T follicular helper cell (primary cell): ENCODE measurements at places on chromosomes 3 and 15.

- DNase-seq, result no peak
These were observed 14.2 kb downstream of the SEMA3F start for GRCh38 chr3:50169232-50169832.

DNA sequence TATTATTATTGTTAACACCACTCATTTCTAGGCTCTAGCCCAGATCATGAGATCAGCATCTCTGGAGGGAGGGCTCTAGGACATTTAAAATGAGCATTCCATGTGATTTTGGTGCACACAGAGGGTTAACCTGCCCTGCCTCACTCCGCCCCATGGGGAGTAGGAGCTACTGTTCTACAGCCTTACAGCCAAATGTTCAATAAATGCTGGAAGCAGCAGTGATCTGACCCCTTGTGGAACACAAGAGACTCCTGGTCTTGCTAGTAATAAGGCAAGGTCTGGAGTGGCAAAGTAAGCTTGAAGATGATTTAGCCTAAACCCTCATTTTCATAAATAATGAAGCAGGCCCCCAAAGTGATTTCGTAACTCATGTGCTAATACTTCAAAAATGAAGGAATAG lies 166.4 kb upstream of the EOMES start:
- no peak for DNase-seq

DNA sequence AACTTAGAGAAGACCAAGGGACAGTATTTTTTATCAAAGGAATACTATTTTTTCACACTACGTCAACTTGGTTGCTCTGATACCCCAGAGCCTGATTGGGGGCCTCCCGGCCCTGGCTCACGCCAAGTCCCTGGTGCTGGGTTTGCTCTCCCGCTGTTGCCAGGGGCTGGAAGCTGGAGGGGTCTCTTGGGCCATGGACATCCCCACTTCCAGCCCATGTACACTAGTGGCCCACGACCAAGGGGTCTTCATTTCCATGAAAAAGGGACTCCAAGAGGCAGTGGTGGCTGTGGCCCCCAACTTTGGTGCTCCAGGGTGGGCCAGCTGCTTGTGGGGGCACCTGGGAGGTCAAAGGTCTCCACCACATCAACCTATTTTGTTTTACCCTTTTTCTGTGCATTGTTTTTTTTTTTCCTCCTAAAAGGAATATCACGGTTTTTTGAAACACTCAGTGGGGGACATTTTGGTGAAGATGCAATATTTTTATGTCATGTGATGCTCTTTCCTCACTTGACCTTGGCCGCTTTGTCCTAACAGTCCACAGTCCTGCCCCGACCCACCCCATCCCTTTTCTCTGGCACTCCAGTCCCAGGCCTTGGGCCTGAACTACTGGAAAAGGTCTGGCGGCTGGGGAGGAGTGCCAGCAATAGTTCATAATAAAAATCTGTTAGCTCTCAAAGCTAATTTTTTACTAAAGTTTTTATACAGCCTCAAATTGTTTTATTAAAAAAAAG lies 20.3 kb upstream of the BSN start:
- no peak for DNase-seq

GRCh38 chr3:112889357-112889756 lies 42.7 kb upstream of the CD200R1L start:
- no peak for DNase-seq

DNA sequence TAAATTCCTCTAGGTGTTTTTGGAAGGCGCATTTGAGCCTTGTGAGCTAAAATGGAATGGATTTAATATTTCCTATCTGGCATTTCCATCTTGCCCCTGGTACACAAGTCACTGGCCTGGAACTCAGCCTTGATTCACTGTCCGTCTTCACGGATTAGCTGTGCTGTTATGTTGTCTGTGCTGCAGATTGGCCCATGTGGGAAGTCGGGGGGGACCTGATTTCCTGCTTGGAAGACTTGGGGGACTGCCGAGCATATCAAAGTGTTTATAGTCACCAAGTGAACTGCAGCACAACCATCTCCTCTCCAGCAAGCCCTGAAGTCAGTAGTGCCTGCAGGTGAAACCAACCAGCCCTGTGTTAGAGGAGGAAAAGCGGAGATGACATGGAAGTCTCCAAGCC lies 12.2 kb downstream of the GHRL start:
- no peak for DNase-seq
